ENCODE measurements at places on chromosomes 1 and 21.

DNA sequence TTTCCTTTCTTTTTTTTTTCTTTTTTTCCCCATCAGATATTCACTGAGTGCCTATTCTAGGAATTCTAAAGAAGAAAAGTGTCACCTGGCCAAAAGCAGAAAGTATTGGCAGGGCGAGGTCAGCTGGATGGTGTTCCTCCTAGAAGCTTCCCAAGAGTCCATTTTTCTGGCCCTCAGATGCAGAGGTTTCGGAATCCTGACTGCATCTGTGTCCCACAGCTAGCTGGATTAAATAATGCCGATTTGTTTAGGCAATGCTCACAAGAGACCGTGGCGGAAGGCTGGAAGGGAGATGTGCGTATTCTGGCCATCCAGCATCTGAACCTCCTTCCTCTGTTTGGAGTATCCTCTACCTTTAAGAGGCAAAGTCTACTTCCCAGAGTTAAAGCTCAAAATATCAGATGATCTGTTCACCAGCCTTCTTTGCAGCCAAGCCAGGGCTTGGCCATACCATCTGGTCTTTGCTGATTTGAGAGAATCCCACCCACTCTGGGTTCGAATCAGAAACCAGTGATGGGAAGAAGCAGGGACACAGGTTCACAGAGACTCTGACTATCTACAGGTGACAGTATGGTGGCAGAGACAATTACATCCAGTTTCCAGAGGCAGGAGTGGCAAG, 5.4 kb upstream of the TENT5C start:
- no peak for DNase-seq

GRCh38 chr1:200624679-200625335, 4.3 kb upstream of the KIF14 start:
- no peak for DNase-seq

DNA sequence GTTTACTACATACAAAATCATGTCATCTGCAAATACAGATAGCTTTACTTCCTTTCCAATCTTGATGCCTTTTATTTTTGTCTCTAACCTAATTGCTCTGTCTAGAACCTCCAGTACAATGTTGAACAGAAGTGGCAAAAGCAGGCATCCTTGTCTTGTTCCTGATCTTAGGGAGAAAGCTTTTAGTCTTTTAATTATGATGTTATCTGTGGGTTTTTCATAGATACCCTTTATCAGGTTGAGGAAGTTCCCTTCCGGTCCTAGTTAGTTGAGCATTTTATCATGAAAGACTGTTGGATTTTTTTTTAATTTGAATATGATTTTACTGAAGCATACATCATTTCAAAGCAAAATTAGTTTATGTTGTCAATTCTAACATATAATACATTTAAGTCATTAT, 45.7 kb upstream of the DISC1 start:
- DNase-seq, result no peak

DNA sequence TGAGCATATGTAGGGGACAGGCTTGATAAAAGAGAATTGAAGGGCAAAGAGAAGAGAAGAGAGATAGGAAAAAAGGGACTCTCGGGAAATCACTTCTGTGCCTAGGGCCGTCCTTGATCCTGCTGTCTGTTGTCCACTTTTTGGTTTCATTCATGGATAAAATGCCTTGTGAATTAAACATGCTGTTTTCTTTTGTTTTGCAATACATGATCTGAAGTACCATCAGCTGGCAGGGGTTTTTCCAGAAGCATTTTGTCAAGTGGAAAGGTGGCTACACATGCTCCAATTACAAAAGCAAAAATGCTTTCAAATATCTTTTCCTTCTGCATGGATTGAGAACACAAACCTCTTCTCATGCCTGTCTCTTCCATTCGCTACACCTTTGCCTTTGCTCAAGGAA, 361.7 kb downstream of the PDE4B start:
- no peak for DNase-seq

DNA sequence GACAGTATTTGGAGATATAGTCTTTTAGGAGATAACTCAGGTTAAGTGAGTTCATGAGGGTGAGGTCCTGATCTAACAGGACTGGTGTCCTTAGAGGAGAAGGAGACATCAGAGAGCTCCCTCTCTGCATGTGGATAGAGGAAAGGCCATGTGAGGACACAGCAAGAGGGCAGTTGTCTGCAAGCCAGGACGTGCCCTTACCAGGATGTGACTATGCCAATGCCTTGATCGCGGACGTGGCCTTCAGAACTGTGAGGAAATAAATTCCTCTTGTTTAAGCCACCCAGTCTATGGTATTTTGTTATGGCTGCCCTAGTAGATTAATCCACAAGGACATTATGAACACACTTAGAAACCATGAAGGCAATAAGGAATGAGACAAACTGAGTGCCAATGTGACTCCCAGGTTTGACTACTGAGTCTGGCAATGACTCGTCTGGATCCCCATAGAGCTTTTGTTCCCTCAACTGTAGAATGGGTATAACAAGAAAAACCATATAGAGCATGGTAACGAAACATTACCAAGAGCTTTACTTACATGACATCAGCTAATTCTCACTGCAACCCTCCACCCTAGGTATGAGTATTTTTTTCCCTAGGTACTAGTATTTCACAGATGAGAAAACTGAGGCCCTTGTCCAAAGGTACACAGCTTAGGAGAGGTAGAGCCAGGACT, 6.5 kb downstream of the URB1 start:
- DNase-seq, result no peak

- DNase-seq, result no peak
These were observed 198.9 kb upstream of the PTGFR start for GRCh38 chr1:78291872-78292271.

DNA sequence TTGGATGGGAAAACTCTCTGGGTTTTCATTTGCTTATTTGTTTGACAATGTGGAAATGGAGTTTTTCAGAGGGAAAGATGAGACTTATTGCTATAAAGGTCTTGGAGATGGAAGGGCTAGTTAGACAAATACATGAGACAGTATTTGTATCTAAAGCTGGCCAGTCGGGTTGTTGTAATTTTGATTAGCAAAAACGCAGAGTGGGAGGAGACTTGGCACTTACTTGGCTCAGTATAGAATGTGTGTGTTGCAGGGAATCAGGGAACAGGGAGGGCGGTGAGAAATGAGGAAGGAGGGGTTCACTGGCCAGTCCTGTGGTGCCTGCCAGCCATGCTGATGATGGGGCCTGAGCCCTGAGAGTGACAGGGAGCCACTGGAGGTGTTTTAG, 6.0 kb upstream of the FOXE3 start:
- DNase-seq, result no peak

GRCh38 chr1:8555582-8555981, 237.7 kb downstream of the SLC45A1 start:
- DNase-seq, result no peak

DNA sequence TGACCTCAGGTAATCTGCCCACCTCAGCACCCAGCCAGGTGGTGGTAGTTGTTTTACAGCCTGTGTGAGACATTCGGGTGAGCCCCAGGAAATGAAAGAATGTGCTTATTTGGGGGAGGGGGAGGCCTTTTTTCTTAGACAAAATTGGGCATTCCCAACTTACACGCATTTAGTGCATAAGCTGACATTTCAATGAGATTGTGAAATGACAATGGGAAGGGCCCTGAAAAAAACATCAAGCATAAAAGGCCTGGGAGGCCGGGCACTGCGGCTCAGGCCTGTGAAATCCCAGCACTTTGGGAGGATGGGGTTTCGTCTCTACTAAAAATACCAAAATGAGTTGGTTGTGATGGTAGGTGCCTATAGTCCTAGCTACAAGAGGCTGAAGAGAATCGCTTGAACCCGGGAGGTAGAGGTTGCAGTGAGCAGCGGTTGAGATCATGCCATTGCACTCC, 5.0 kb downstream of the GAS5 start:
- DNase-seq, result no peak

DNA sequence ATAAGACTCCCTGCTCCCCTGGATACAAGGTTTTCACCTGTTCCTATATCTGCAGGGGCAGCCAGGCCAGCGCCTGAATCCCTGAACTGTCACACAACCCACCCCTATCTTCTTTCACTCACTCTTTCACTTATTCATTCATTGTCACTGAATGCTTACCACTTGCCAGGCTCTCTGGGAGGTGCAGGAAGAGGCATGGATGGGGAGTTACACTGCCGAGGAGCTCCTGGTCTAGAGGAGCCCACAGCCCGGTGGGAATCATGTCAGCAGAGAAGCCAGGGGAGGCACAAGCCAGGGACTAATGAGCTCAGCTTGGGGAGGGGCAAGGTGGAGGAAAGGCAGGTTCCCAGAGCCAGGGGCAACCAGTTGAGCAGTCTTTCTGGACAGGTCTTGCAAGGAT, 155.8 kb downstream of the TRABD2B start:
- DNase-seq, result no peak

GRCh38 chr1:48526008-48526710, 54.2 kb upstream of the SPATA6 start:
- DNase-seq, result no peak

DNA sequence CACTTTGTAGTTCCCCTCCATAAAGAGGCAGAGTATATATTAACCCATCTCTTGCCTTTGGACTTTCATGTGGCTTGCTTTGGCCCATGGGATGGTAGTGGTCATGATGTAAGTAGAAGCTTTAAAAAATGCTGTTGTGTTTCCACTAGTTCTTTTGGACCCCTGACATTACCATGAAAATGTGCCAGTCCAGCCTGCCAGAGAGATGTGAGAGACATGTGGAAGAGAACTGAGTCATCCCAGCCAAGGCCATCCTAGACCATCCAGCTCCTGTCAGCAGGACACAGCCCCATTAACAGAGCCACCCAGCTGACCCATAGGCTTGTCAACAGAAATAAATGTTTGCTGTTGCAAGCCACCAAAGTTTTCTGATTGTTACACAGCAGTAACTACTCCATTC, 3.9 kb upstream of the CD101 start:
- no peak for DNase-seq

- no peak for DNase-seq
These were observed 77.0 kb upstream of the MACF1 start for GRCh38 chr1:39127513-39127912.

DNA sequence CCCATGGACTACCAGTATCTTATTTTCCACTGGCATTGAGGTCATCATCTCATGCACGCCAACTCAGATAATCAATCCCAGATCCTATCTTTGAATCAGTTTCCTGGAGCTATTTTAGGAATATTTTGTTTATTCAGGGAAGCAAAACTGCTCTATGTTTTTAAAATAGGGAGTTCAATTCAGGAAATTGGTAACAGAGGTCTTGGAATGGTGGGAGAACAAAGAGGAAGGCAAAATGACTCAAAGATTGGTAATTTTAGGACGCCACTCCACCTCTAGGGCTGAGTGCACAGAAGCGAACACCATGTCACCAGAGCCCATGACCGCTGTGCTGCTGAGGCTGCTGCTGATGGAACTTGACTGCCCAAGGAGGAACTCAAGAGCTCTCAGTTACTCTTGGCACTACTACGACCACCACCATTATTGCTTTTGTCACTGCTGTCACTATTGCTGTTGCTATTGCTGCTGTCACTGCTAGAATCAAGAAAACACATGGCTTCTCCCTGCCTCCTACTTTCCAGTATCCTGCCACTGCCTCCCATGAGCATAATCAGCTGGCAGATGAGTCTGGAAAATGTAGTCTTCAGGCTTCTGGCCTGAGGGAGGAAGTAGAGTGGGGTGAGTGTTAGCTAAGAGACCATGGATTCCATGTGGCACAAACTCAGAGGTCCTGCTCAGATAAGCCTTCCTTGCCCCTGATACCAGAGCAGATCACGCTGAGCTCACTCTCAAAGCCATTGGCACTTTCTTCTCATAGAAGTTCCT, 71.6 kb upstream of the CNIH3 start:
- DNase-seq, result no peak

DNA sequence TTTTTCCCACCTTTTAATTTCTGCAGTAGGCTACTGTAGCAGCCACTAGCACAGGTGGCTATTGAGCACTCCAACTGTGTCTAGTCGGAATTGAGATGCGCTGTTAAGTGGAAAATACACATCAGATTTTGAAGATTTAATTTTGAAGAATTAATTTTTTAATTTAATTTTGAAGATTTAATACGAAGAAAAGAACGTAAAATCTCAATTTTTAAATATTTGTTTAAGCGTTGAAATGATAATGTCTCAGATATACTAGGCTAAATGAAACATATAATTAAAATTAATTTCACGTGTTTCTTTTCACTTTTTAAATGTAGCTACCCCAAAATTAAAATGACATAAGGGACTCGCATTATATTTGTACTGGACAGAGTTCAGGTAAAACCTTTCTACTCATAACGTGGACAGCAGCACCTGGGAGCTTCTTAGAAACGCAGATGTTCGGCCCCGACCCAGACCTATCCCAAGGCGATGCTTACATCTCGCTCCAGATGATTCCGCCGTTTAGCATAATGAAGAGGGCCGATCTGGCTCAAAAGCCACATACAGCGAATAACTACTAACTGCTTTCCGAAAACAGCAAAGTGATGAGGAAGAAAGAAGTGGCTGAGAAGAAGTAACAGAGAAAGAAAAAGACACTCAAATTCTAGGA, 717 bp downstream of the CRYZL1 start:
- DNase-seq, result no peak

- no peak for DNase-seq
These were observed 24.7 kb downstream of the NPHS2 start for GRCh38 chr1:179550746-179551682.

DNA sequence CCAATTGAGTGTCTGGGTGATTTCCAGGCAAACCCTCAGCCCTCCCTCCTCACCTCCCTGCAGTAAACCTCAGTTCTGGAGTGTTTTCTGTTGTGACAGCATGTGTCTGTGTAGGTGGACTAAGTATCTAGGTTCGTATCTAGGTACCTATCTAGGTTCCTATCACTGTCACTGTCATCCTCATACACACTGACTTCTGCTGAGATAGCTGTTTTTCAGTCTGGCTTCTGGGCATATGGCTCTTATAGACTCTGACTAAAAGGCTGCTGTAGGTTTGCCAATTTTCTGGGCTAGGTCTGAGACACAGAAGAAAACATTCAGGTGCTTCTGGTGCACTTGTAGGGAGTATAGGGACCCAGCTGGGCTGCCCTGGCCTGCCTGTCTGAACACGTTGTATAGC, 8.1 kb upstream of the TRIM67 start:
- no peak for DNase-seq

- no peak for DNase-seq
These were observed 113.5 kb upstream of the COL6A1 start for GRCh38 chr21:45868086-45868485.

DNA sequence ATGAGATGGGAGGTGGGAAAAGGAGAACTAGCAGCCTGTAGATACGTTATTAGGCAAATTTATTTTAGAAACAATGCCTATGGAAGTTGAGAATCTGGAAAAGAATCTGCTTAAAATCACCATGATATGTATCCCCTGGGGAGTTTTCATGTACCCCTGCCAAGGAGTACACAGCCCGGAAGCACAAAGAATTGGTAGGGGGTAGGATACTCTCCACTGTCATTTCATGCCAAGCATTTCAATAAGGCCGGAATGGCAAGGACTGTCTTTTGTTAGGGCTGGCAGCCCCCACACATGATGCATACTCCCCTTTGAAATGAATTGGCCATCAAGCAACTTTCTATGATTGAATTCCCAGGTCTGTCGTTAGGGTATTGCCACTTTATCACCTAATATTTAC, 111.5 kb upstream of the APP start:
- no peak for DNase-seq
